ENCODE measurements at places on chromosomes 2 and 18.

- no peak for DNase-seq
Observed at GRCh38 chr2:109531896-109532727, 81.7 kb downstream of the SEPTIN10 start.

- DNase-seq = no peak
Observed at GRCh38 chr2:9234680-9235146, 28.1 kb downstream of the ASAP2 start.

DNA sequence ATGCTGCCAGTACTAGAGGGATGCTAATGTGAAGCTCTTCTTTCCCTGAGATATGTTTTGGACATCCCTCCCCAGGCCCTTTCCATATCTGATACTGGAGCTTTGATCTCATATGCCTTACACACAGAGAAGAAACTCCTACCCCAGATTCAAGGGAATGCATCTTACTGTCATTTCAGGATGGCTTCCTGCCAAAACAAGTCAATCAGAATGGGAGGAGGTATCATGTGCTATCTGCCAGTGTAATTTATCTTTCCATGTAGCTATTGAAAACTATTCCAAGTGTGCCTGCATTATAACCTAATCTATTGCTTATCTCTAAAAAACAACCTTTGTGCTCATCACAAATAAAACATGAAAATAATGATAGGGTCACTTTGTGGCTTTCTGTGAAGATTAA lies 269.9 kb upstream of the SETBP1 start:
- no peak for DNase-seq

- DNase-seq = no peak
Observed at GRCh38 chr2:149902081-149902480, 314.5 kb upstream of the MMADHC start.

GRCh38 chr2:182616471-182617393 lies 99.3 kb upstream of the DNAJC10 start:
- DNase-seq = no peak

DNA sequence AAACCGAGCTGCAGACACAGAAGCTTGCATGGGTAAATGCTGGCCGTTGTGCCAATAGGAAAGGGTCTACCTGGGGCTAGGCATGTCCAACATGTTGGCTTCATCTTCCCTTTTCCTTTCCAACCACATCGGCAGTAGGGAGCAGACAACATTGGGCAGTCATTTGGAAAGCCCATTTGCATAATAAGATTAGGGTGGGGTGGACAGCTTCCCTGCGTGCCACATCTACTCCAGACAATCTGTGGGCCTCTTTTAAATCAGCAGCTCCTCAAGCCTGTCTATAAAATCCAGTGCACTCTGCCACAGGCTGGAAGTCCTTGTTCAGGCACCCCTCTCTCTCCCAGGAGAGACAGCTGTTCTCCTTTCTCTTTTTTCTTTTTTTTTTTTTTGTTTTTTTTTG lies 203.6 kb upstream of the KYNU start:
- no peak for DNase-seq

DNA sequence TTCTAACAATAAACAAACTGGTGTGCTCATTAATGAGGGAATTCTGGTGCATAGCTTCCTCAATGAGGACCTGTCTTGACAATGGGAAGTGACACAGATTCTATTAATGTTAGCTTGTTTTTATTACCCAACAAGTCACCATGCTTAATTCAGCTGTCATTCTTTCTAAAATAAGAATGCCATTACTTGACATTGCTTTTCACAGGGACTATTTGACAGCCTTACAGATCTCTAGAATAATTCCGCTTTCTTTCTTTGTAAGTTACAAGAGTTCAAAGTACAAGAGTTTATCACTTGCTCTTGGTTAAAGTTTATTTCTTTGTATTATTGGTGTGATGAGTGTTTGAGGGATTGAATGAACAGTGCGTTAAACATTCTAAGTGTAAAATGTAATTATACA lies 127.0 kb upstream of the COL5A2 start:
- no peak for DNase-seq

Data from NCI-H187 (cell line).